ENCODE measurements at places on chromosomes 7 and 10.

DNA sequence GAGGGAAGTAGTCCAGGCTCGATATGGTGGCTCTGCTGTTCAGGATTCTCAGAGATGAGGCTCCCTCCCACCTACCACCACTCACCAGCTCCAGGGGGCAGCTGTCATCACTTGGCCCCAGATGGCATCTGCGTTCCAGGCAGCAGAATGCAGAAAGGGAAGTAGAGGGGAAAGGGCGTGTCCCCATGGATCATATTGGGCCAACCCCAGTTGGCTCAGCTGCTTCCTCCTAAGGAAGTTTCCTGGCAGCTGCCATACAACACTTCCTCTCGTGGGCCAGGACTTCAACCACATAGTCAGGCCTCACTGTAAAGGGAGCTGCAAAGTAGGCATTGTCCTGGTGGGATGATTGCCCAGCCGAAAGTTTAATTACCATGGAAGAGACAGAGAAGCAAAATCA is 1.6 kb upstream of the TEX36 start:
- DNase-seq: no peak

DNA sequence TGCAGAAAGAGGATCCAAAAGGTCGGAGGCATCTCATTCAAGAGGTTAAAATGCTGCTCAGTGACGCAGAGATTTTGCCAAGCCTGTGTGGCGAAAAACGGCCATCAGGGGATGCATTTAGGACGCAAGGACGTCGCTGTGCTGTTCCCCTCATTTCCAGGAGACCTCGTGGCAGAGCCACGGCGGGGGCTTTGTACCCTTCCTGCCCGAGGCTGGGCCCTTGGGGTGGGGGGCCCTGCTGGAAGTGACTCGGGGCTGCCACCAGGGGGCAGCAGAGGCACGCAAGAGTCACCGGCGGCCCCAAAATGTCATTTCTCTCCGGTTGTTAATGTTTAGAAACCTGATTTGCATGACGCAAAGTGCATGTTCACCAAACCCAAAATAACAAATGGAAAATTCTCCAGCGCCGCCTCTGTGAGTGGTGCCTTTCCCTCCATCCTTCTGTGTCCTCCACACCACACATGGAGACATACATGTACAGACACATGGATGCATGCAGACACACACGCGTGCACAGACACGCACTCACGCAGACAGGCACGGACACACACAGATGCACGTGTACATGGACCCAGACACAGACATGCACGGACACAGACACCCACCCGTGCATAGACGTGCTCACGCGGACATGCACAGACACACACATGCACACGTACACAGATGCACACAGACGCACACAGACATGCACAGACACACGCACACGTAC is 51.0 kb upstream of the NKX6-2 start:
- peak; percentile 35 for DNase-seq

DNA sequence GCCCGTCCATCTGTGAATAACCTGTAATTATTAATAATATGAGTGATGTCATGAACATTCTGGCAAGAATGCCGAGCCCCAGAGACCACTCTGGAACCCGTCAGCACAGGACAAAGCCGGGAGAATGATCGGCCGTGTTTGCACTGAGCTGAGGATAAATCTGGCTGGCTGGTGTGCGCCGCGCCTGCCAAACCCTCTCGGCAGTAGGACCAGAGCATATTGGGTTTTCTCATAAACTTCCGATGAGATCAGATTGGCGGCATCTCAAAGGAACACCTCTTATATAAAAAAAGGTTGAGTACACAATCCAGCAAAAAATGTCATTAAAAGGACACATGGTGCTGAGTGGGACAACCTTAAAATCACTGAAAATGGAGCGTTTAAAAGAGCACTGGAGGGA is 296.0 kb upstream of the MKI67 start:
- no peak for DNase-seq

DNA sequence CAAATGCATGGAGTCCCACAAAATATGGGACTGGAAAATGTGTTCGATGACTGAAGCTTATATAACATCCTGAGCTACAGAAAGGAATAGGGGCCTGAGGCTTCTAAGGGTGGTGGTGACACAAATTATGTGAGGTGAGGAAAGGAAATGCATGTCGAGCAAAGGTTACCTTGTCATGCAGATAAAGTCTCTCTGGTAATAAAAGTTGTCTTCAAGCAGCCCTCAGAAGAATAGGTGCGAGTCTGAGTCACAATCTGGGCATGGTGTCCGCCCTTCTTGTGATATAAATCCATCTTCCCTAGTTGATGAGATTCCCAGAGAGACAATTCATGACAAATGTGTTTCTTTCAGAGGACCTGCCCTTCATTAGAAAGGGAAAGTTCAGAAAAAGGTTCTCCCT is 985.2 kb upstream of the C7orf33 start:
- DNase-seq: no peak

- DNase-seq: no peak
Measured at GRCh38 chr7:159209429-159209828, 64.8 kb upstream of the VIPR2 start.

DNA sequence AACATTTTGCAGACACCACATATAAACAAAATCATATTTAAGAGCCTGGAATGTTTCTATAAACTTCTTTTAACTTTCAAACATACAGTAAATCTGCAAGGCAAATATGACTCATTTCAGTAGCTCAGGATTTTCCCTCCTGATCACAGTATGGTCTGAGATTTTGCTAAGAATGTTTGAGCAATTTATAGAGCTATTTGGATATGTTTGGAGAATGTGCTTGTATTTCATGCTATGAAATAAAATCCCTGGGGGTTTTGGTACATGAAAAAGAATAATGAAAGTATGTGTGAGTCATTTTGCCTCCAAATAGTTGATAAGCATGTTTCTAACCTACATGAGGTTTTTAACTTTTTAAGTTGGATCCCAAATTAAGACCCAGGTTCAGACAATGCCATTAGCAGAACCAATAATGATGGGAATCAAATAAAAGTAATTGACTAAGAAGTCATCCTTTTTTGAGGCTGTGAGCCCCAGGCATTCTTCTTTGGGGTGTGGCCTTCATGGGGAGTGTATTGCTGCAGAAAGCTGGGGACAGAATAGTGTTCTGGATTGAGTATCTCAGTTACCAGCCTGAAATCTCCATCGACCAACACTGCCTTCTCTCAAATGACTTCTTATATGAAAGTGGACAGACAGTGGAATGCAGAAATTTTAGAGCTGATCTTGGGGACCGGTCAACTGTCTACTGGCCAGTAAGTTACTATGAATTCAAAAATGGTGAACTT is 66.1 kb upstream of the AGBL3 start:
- no peak for DNase-seq

GRCh38 chr7:155531681-155532080 is 14.7 kb downstream of the CNPY1 start:
- no peak for DNase-seq

GRCh38 chr10:85527616-85528317 is 838.8 kb downstream of the GRID1 start:
- no peak for DNase-seq

- DNase-seq: no peak
Measured at GRCh38 chr7:99624484-99624883, 7.7 kb downstream of the ZSCAN25 start.

- no peak for DNase-seq
Measured at GRCh38 chr10:88127766-88128165, 264.3 kb downstream of the PTEN start.

GRCh38 chr10:122208571-122209430 is 62.3 kb upstream of the BTBD16 start:
- no peak for DNase-seq

- no peak for DNase-seq
Measured at GRCh38 chr7:84999450-84999849, 187.4 kb downstream of the SEMA3D start.

DNA sequence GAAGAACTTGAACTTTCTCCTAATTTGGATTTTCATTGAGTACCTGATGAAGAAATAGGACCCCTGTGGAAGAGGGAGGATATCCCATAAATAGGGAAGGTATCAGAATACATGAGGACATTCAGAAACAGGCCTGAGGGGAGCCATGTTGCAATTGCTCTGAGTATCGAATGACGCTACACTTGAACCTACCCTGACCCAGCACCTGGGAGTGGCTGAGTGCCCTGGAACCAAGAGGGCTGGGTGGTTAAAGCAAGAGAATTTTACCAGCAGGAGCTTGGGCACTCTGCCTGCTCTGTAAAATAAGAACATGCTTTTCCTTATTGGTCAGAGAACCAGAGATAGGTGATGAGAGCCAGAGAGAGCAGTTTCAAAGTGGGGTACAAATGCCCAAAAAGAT is 7.2 kb downstream of the NEUROD6 start:
- DNase-seq: no peak

- DNase-seq: no peak
Measured at GRCh38 chr10:81843042-81843441, 32.0 kb upstream of the NRG3 start.

DNA sequence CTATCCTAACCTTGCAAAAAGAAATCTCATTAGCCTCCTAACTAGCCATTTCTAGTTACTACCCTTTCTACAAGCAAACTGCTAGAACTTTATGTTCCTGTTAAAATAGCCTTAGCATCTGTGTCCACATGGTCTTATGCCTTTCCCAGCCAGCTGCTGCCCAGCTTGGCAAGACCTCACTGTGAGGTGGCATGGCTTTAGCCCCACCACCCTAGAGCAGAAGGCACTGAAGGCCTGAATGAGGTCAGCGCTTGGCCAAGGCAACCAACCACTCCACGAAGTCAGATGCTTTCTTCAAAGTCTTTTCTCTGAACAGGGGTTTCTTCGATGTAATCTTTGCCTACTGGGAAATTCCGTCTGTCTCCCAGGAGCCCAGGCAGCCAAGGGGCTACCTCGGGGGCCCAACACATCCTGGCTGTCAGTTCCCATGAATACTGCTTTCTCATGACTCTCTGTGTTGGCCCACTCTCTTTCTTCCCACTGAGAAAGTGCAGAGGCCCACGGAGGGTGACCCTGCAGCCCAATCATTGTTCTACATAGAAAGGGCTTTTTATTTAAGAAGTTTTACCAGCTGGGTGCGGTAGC is 41.6 kb downstream of the POLR3A start:
- no peak for DNase-seq

GRCh38 chr7:159024280-159024951 is 120.3 kb downstream of the VIPR2 start:
- no peak for DNase-seq

GRCh38 chr7:151311294-151311864 is 30.2 kb upstream of the NUB1 start:
- DNase-seq: no peak

DNA sequence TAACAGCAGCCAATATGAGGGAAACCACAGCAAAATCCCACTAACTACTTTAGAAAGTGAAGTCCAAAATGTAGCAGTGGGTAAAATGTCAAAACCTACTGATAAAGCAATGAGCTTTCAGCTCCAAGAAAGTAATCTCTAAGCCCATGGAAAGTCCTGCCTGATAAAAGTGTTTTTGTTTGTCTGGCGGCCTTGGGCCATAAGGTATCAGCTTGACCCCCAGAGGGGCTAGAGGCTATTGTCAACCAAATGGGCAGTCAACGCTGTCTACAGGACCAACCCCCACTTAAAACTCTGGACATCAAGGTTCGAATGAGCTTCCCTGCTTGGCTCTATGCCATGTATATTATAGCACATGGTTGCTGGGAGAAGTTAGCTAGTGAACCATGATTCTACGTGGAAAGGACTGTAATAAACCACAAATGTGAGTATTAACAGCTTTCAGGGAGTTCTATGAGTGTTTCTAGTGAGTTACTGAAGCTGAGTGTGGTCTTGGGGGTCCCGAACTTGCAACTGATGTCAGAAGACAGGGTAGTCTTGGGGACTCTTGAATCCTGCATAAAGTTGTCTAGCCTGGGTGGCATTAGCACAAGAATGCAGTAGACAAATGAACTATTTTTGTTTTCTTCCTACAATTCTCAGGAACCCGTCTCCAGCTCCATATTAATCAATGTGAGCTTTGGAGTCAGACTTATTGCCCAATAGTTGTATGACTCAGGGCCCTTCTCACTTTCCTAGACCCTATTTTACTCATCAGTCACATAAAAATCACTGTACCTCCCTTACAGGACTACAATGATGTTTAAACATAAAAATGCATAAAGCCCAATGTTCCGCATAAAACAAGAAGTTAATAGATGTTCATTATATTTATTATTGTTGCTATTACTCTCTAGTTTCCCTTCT is 164.9 kb downstream of the DGKI start:
- no peak for DNase-seq

DNA sequence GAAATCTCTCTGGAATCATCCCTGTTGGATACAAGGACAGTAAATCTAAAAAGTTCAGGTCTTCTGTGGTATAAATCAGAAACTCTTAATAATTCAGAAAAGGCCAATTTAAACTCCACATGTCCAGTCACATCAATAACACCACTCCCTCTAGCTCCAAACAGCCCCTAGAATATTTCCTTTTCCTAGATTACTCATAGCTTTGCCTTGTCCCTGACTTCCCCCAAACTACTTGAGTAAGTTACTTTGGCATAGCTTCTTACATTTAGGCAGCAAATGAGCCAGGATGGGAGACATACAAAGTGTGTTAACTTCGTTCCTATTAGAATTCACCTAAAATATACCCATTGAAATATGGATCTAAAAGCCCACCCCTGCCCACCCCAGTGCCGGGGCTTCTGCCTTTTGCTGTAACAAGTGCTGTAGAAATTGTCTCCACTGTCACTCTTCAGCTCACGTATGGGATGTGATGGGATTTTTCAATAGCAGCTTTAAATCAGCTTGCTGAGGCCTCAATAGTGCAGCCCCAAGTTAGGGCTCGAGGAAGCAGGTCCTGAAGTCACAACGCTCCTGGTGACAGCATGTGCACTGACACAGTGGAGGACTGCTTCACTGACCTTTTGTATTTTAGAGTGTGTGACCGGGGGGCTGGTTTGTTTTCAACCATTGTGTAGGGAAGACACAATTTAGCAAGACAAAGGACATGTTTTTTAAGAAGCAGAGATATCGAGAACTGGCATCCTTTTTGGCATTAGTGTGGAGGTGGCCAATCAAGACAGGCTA is 218.2 kb upstream of the KMT2E start:
- no peak for DNase-seq

DNA sequence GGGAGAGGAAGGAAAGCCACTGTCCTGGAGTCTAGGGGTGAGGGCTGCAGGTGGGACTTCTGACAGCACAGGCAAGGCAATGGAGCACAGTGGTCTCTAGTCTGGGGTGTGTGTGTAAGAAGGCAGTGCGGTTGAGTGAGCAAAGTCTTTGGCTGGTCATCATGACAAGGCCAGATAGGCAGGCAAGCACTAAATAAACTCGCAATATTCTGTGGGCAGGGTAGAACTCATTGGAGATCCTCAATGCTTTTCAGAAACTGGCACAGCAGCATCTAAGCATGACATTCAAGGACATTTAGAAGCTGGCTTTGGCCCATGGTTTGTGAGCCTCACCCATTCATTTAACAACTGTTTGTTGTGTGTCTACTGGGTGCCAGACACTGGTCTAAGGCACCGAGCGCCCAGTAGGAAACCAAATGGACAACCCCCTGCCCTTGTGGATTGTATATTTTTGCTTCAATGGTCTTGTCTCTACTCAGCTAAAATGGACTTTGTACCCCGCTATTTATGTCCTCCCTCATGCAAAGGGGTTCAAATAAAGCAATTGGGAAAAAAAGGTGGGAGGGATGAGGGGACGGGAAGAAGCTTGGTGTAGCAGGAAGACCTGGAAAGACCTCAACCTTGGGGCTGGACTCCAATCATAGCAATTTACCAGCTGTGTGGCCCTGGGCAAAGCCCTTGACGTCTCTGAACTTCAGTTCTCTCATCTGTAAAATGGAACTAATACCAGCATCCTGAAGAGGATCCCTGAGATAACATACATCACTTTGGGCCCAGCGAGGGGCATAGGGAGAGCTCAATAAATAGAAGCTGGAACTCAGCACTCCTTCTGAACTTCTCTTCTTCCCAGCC is 116.0 kb downstream of the NEURL1 start:
- no peak for DNase-seq

- no peak for DNase-seq
Measured at GRCh38 chr7:142413280-142414000, 155.6 kb upstream of the PRSS58 start.
